ENCODE measurements at places on chromosomes 1 and 21.
A peak's percentile ranks its signal among the peaks of the same experiment; 100 is the strongest.

GRCh38 chr1:154786804-154787570 lies 83.1 kb downstream of the KCNN3 start:
- DNase-seq: no peak

DNA sequence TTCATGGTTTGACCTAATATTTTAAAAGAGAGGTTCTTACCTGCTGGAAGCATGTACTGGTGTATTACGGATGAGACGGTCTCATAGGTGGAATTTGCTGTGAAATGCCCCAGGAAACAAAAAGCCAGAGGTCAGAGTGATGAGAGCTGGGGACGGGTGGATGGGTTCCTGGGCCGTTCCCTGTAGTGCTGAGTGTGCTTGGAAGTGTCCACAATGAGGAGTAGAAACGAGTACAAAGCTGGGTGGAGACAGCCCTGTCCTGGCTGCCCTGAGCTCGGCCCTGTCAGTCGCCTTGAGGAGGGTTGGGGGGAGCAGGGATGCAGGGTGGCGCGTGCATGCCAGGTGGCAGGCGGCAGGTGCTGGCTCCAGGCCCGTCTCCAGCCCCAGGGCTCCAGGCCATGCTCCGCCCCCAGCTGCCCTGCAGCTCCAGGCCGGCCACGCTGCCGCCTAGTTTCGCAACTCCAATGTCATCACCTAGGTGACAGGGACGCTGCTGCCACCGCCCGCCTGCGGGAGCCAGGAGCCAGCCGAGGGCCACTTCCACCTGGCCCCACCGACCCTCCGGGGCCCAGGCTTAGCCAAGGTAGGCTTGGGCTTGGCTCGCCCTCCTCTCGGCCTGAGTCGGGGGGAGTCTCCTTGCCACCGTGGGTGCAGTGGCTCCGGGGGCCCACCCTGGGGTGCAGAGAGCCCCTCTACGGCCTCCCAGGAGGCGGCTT lies 16.4 kb downstream of the TP73 start:
- DNase-seq: no peak

GRCh38 chr1:8020032-8020431 lies 6.1 kb downstream of the ERRFI1 start:
- no peak for DNase-seq

- peak; percentile 48 for DNase-seq
These were observed 4.5 kb downstream of the DLGAP3 start for GRCh38 chr1:34924759-34925555.

Measured in activated CD8-positive, alpha-beta memory T cell treated with anti-CD3 and anti-CD28 coated beads, Interleukin-2, amount 50 U/mL, for 4 hours (primary cell).